ENCODE measurements at places on chromosomes 3 and 15. TPM values are rescaled to one million over a fixed set of nuclear protein-coding genes. Genes with fewer than 3 reads are reported as not detected.

ADIPOQ gene
- polyA plus RNA-seq, result 0.03 TPM

MEIS2 gene
- polyA plus RNA-seq, result 164 TPM

GRCh38 chr3:102661707-102662497 lies 227.1 kb downstream of the ZPLD1 start:
- DNase-seq, result no peak

- DNase-seq, result no peak
Measured at GRCh38 chr3:126678693-126679317, 23.9 kb upstream of the TXNRD3 start.

GRCh38 chr3:30655187-30655812 lies 48.9 kb downstream of the TGFBR2 start:
- no peak for DNase-seq

ONECUT1 gene
- 0.18 TPM for polyA plus RNA-seq

DNA sequence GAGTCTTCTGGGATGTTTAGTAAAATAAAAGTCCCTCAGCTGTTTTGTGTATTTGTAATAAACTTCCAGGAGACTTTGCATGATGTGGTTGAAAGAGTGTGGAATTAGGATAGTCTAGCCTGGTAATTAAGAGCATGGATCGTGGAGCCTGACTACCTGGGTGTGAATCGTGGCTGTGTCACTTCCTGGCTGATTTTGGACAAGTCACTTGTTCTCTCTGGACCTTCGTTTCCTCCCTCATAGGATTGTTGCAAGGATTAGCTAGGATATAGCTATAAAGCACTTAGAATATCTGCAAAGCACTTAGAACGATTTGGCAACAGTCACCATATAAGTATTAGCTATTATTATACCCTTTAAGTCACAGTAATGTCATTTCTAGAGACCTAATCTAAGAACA lies 40.2 kb downstream of the SLMAP start:
- DNase-seq, result no peak

C3orf22 gene
- 0.10 TPM for polyA plus RNA-seq

ZBTB47 gene
- polyA plus RNA-seq, result 14.5 TPM

DNA sequence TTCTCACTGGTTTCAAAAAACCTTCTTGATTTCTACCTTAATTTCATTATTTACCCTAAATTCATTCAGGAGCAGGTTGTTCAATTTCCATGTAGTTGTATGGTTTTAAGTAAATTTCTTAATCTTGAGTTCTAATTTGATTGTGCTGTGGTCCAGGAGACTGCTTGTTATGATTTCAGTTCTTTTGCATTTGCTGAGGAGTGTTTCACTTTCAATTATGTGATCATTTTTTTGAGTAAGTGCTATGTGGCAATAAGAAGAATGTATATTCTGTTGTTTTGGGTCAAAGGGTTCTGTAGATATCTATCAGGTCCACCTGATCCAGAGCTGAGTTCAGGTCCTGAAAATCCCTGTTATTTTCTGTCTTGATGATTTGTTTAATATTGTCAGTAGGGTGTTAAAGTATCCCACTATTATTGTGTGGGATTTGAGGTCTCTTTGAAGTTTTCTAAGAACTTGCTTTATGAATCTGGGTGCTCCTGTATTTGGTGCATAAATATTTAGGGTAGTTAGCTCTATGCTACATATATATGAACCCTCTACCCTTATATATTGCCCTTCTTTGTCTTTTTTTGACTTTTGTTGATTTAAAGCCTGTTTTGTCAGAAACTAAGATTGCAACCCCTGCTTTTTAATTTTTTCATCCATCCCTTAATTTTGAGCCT lies 158.4 kb upstream of the TPRG1 start:
- no peak for DNase-seq

GRCh38 chr15:47678040-47678439 lies 39.3 kb upstream of the SEMA6D start:
- DNase-seq, result no peak

DNA sequence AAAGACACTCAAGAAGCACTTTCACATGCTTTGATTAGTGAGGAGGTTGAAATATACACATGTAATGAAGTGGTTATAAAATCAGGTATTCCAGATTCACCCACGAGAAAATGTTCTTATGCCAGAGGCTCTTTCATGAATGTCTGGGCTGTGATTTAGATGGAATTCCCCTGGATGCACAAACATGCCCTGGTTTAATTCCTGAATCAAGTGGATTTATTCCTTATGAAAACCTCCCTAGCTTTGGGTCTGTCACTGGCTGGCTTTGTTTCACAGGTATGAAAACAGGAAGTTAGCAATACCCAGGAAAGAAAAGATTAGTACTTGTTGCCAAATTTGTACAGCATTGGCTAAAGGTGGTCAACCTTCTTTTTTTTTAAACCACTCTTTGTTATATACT lies 1123.0 kb downstream of the ROBO1 start:
- no peak for DNase-seq

GRCh38 chr3:138800248-138800647 lies 34.5 kb downstream of the PIK3CB start:
- DNase-seq, result no peak
